Right hindlimb (tissue), 1 donor: ENCODE measurements at places on chromosomes 1 and 21.

DNA sequence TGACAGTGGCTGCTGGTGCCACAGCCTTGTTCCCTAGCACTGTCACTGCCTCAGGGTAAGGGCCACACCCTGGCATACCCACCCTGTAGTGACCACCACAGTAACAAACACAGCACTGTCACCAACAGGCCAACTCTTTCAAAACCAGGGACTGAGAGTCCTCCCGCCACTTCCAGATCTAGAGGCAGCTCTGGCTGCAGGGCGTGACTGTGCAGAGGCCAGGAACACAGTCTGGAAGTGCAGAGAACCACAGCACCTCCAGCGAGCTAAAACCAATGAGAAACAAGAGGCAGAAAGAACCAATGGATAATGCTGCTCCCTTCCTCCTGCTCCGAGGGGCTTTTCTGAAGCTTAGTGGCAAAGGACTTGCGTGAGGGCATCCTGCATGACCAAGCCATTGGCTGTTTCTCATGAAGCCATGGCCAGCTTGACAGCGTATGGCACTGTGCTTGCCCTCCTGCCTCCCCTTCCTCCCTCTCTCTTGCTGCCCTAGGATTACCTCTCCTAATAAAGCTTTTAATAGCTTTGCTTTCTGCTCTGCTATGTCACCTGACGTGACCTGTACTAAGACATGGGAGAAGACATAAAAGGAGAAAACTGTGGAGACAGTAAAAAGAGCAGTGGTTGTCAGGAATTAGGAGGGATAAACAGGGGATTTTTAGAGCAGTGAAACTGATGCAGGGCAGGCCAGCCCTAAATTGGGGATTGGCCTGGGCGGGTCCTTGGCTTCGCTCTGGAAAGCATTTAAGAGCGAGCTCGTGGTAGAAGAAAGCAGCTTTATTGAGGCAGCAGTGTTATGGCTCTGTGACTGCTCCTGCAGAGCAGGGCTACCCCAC is 7.2 kb downstream of the PARP1 start:
- DNase-seq, result no peak

DNA sequence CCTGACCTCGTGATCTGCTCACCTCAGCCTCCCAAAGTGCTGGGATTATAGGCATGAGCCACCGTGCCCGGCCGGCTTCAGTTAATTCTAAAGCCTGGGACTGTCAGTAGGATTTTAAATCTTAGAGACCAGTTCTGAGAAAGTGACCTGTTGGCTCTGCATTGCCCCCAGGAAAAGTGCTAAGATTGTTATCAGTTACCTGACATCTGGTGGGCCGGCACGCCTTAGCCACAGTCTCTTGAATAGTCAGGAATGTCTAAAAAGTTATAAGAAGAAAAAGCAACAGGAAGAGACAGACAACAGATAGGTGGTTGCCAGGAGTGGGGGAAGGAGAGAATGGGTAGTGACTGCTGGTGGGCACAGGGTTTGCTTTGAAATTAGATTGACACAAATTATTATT is 35.1 kb downstream of the RABGAP1L start:
- no peak for DNase-seq

DNA sequence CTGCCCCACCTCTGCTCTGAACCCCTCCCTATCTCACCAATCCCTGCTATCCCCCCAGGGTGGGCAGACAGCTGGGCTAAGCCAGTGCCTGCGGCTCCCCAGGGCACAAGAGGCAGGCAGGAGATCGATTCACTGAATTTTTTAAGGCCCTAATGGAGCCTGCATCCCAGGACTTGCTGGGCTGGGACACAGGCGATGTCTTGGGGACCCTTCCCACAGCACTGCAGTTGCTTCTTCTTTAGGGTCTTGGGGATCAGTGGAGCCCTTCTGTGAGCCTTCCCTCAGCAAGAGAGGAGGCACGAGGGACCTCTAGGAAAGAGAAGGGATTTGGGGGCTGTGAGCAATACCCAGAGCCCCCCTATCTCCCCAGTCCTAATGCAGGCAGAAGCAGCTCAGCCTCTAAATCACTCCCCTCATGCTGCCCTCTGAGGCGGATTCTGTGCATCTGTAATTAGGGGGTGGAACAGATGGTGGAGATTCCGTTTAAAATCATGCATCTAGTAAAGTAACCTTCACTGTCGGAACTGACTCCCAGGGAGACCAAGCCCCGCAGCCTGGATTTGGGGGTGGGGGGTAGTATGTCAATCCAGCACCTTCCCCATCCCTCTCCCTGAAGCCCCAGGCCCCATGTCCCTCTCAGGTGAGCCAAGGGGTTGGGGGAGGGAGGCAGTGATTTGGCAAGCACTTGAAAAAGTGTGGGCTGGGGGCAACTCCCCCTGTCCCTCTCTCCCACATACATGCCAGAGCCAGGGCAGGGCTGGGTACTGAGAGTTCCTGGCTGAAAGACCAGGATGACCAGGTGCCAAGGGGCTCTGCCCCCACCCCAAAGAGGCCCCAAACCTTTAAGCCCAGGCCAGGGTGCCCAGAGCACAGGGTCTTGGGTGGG is 10.0 kb downstream of the AHDC1 start:
- DNase-seq, result no peak

GRCh38 chr1:20685741-20686140 is 24.6 kb upstream of the DDOST start:
- no peak for DNase-seq

GRCh38 chr1:5857011-5857410 is 135.2 kb downstream of the NPHP4 start:
- DNase-seq, result no peak

DNA sequence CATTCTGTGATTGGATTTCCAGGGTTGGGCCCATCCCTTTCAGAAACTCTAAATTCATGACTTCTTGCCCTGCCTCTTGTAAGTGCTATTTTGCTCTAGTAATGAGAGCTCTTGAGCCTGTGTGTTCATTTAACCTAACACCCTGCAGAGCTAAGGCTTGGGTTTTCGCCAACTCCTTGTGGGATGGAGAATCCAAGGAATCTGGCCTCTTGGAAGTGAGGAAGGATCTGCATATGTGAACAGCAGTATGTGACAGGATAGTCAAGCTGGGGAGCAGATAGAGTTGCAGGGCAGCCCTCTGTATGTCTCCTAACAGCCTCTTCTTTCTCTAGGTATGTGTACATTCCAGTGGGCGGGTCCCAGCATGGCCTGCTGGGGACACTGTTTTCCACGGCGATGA is 258.9 kb downstream of the HHAT start:
- no peak for DNase-seq

GRCh38 chr1:98388441-98388840 is 273.1 kb upstream of the SNX7 start:
- no peak for DNase-seq

GRCh38 chr21:14740116-14740515 is 194.0 kb upstream of the SAMSN1 start:
- no peak for DNase-seq

DNA sequence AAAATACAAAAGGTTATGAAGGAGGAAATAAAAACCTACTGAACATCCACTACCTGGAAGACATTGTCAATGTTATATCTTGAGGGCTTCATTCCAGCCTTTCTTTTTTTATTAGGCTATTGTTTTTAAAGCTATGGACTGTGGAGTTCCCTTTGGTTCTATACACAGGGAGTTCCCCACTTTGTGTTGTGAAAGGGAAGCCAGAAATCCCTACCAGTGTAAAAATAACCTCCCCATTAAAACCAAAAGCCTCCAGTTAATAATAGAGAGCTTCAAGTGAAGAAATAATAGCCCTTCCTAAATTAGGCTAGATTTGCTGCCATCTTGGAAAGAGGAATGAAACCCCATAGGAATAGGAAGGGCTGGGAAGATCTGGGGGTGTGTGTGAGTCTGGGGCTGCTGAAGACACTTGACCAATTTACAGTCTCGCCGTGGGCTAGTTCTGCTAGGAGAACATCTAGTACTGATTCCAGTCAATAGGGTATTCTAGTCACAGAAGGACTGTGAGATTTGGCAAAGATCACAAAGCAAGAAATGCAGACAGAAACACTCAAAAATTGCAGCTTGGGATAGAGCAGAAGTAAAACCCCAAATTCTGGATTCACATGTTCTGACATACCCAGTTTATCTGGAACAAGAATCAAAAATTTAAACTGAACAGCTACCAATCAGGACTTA is 32.4 kb upstream of the PTGFRN start:
- DNase-seq, result no peak

DNA sequence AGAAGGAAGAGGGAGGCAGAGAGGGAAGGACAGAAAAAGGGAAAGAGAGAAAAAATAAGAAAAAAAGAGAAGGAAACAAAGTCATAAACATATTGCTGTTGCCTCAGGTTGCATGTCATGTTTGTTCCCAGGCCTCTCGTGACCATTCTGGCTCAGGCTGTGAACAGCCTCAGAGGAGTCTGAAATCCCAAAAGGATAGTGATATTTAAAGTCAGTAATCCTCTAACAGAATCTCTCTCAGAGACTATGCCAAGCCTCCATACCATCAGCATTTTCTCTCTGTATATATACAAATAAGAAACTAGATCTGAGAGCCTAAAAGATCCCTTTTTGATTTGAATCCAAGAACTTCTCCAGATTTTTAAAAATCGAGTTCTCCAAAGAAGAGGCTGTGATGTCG is 35.2 kb downstream of the GORAB start:
- no peak for DNase-seq

DNA sequence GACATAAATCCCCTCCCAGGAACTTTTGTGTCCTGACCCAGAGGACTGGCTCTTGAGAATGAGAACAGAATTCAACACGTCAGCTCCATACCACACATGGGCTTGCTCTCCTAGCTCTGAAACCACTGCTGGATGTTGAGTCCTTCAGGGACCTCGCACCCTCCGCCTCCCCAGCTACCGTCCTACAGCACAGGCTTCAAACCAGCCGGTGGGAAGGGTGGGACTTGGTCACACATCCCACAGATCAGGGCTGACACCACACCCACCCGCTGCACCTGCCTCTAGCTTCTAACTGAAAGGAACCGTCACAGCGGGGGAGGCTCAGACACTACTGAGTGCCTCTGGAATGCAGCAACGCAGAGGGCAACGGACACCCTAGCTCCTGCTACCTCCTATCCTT is 24.0 kb downstream of the MRAP start:
- DNase-seq, result no peak

DNA sequence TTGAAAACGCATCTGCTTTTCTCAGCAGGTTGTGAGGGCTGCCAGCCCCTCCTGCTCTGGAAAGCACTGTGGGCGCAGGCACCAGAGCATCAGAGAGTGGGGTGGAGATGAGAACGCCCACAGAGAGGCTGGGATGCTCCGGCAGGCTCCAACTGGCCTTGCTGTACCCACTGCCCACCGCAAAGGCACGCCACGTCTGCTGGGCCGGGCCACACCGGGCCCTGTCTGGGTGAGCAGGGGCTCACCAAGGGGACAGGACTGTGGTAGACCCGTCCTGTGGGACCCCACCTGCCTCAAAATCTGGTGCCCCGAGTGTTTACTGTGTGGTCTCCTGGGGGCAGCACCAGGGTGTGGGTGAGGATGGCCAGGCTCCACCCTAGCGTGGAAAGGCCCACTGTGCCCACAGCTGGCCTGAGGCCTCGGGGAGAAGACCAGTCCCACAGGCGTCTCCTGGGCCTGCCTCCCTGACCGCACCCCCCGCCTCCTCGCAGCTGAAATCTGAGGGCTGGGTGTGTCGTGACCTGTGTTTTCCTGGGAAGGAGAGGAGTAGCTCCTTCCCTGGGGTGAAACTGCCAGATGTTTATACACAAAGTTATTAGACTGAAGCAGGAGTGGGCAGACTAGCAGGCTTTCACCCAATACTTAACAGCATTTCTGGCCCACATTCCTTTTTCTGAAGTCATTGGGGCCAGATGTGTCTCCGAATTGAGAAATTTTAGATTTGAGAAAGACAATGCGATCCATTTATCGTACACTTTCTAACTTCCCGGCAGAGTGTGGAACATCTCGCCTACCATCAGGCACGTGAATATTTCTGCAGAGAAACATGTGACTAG is 53.8 kb downstream of the STUM start:
- peak; percentile 76 for DNase-seq

DNA sequence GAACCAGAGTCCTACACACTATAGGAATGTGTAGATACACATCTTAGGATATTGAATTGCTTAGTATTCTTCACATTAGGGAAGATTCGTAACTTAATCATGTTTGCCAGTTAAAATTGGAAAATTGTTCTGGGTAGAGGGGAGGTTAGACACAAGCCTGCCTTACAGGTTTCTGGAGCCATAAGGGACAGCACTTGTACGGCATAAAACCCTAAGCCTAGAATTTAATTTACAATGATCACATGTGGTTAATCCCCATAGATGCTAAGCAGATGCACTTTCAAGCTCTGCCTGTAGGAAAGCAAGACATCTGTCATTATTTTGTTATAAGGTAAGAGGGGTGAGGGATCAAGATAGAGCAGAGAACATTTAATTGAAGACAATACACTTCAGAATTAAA is 820.7 kb downstream of the NCAM2 start:
- no peak for DNase-seq

- no peak for DNase-seq
These were observed 7.1 kb downstream of the ZBTB21 start for GRCh38 chr21:42003051-42003461.

GRCh38 chr1:91133248-91133647 is 111.4 kb upstream of the ZNF644 start:
- no peak for DNase-seq

- DNase-seq, result no peak
These were observed 10.2 kb upstream of the RBM8A start for GRCh38 chr1:145937436-145937835.

DNA sequence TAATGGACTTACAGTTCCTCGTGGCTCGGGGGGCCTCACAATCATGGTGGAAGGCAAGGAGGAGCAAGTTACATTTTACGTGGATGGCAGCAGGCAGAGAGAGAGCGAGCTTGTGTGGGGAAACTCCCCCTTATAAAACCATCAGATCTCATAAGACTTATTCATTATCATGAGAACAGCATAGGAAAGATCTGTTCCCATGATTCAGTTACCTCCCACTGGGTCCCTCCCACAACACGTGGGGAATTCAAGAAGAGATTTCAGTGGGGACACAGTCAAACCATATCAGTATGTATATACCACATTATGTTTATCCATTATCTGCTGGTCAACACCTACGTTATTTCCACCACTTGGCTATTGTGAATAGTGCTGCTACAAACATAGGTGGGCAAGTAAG is 352.3 kb upstream of the B3GALT2 start:
- no peak for DNase-seq

DNA sequence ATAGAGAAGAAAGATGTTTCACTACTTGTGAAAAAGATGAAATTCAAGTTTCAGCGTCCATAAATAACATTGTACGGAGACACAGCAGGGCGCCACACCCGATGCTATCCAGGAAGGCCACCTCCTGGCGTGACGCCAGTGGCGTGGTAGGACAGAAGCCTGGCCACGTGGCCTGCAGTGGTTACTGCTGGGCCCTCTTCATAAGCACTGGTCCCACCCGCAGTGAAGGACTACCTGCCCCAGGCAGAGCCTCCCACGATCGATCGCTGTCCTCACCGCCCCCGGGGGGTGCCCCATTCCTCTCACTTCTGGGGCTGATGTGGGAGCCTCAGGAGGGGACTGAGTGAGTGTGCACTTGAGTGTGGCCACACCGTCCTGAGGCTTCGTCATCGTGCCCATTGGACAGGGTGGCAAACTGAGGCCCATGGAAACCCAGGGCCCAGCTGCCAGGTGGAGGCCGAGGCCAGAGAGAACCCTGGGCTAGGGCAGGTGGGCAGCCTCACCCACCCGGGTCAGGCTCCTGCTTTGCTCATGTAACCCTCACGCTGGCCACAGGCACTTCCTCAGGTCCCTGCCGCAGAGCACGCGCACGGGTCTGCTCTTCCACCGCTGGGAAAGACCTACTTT is 11.7 kb upstream of the HES5 start:
- DNase-seq, result no peak
